DMS 273 treated with DMSO at 0.1 percent for 48 hours (cell line): ENCODE measurements at places on chromosomes 3 and 15.

GRCh38 chr3:178421069-178421468, 115.2 kb upstream of the KCNMB2 start:
- DNase-seq, result no peak

- no peak for DNase-seq
Measured at GRCh38 chr3:14801031-14801430, 17.7 kb upstream of the FGD5 start.

- no peak for DNase-seq
Measured at GRCh38 chr3:13771496-13771895, 108.4 kb downstream of the WNT7A start.

DNA sequence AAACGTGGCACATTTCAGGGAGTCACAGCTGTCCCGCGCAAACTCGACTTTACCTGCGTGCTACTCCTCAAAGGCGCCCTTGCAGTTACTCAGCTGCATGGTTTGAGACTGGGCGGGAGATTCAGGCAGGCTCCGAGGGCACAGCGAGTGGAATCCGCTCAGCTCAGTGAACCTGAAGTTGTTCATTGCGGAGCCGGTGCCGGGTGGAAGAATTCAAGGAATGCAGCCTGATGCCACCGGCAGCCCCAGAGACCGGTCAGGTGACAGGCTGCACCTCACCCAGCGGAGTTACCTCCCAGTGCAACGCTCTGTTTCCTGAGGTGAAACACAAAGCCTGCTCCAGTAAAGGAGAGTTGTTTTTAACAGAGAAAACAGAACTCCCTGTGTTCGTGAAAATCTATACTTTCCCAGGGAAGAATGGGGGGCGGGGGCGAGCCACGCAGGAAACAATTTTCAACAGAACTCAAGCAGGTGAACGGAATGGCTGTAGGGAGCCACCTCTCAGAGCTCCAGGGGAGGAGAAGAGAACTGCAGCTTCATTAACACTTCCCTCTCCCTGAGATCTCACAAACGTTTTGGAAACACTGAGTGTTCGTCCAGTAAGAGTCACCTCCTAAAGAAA, 3.8 kb downstream of the VEPH1 start:
- DNase-seq, result no peak

GRCh38 chr3:102207151-102207571, 227.7 kb upstream of the ZPLD1 start:
- no peak for DNase-seq

DNA sequence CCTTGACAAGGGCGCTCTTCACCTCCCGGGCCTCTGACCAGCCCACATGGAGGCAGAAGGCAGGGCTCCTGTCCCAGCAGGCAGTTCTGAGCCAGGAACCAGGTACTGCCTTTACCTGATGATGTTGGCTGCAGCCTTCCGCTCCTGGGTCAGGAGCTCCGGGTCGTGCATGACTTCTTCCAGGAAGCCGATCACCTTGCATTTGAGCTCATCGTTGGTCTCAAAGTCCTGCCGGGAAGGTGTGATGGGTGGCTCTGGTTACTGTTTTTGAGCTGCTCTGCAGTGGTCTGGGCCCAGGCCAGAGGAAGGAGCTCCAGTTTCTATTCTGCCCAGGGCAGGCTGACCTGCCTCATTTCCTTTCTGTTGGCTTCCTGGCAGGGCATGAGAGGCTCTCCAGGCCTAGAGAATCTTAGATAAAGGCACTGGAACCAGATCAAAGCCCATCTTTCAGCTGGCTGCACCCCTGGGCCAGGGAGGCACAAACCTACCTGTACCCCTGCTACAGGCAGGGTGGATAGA, 53.2 kb upstream of the CTSH start:
- DNase-seq, result no peak

GRCh38 chr15:67120839-67121643, 55.6 kb downstream of the SMAD3 start:
- no peak for DNase-seq

DNA sequence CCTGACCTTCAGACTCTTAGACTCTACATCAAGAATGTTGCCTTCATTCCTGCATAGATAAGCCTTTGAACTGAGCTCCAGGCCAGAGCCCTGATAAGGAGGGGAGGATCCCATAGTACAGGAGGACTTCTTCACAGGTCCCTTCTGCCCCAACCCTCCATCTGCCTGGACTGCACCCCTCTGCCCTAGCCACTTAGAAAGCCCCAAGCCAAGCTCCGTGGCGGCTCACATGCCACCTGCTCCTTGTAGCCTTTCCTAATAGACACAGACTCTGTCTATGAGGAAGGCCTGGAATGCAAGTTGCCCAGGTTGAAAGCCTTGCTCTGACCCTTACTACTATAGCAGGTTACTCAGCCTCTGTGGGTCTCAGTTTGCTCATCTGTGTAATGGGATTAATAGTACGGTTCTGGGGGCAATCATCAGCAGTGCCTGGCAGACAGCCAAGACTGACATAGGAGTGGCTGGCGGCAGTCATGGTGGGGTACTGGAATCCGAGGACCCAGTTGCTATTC, 11.6 kb downstream of the PCSK6 start:
- no peak for DNase-seq

GRCh38 chr3:5312290-5312689, 124.8 kb downstream of the EDEM1 start:
- DNase-seq, result no peak

DNA sequence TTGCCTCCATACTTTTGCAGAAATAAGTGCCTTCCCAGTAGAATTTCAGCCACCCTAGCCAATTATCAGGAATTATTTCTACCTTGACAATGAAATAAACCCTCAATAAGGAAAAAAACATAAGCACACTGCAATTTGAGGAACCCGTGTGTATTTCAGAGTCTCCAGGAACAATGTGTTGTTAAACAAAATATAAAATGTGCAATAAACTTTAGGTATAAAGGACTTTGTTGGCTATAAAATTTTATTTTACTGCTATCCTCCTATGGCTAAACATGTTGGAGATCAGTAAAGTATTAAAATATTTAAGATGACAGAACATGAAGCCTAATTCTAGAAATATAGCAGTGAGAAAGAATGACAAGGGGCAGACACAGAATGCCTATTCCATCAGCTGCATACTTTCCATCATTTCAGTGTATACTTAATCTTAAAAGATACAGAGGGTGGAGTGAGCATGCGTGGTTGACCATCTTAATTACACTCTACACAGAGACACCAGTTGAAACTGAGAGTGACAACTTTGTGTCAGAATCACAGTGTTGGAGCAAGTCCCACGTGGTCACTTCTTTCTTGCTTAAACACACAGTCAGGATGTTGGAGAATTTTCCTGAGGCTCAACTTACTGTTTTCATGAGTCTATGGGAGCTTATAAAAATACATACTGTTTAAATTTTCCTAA, 79.0 kb upstream of the SUCLG2 start:
- no peak for DNase-seq

DNA sequence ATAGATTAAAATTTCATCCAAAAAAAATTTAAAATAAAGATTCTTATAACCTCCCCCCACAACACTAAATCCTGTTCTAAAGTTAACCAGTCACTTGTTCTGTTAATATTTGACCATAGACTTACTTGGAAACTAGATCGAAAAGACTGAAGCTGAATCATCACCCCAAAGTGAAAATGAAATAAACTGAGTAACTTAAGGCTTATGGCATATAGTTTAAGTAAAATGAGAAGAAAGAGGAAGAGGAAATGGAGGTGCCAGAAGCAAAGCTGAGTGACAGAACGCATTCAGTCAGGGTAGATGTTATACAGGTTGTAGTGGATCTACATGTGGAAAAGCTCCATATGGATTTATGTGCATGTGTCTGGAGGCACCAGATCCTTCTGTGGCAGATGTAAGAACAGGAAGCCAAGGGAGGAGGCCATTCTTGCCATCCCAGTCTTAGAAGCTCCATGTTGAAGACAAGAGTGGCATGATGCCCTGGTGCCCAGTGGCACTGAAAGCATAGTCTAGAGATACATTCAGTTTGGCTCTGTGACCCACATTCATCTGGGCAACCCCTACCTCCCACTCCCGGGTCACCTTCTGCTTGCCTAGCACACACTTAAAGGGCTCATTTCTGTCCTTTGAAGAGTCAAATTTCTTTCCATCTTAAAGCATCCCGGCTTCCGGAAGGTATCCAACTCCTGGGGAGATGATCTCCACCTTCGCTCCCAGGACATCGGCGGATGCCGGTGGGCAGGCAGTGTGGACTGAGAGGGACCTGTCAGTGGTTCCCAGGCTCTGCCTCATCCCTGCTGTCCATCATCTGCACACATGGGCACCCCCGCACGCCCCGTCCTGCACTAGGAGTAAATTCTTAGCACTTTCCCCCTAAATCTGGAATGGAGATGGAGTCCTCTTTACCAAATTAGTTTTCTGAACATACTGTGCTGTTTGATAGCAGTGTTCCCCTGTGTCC, 90.8 kb downstream of the NEO1 start:
- DNase-seq, result no peak

DNA sequence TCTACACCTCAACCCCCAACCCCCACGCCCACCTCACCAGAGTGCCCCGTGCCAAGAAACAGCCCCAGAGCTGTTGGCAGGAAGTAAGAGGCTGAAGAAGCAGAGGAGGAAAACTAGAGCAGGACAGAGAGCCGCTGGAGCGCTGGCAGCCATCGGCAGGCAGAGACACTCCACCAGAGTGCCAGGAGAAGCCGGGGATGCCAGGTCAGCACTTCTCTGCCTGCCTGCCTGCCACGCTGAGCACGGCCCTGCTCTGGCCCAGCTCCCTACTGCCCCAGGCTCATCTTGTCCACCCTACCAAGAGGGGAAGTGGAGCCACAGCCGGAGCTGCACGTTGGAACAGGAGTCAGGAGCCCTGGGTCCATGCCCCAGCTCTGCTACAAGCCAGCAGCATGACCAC, 29.7 kb downstream of the CACNA2D2 start:
- DNase-seq, result no peak

DNA sequence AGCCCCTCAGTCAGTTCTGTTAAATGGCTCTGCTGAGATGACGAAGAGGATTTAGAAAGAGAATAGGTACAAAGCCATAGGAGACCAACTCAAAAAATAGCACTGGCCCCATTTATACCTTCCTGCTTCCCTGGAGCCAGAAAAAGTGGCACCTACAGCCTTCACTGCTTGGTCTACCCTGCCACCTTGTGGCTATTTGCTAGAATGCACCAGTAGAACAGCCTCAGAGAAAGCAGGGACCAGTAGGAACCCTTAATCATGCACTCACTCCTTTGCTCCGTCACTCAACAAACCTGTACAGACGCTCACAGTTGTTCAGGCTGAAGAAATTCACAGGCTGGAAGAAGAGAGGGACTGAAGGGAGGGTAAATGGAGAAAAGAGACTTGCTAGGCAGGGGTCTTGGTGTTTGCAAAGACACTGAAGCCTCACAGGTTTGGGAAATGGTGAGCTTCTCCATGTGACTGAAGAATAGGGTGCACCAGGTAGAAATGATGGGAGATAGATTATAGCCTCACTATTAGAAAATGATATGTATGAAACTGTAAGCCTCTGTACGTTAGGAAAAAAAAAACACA, 12.1 kb upstream of the RTP2 start:
- DNase-seq, result peak; percentile 30

DNA sequence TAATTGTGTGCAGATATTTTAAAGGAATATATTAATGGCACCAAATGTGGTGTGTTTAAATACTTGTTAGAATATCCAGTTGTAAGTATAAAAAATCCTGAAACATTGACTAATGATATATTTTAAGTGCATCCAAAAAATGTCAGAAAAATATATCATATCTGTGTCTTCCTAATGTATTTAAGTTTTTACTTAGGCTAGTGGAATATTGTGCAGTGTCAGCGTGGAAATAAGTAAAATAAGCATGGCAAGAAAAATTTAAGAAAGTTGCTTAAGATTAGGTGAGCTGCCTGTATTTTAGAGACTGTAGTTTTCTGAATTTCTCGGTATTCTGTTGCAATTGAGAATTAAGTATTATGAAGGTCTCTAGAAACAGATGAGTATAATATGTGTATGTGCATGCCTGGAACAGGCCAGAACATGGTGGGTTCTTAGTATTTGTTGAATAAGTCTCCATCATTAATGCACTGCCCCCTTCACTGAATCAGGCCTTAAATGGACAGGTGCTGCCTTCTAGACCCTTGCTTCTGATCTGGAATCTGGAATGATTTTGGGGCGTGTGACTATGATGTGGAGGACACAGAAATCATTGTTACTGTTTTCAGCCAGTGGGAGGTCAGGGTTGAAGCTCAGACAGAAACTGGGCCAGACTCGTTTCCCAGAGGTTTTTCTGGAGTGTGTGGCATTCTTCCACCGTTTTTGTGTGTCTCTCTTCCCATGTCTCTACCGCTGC, 86.1 kb downstream of the TRAK1 start:
- DNase-seq, result no peak

DNA sequence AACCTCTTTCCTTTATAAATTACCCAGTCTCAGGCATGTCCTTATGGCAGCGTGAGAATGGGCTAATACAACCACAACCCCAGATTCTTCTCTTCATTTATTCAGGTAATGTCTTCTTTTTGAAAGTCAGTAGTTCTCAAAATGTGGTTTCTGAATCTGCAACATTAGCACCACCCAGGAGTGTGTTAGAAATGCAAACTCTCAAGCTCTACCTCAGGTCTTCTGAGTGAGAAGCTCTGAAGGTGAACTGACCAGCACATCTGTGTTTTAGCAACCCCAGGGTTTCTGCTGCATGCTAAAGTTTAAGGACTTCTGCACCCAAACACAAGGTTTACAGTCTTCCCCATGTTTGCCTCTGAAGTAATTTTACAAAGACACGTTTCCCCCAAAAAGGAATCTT, 22.3 kb upstream of the TRIM59 start:
- DNase-seq, result no peak

DNA sequence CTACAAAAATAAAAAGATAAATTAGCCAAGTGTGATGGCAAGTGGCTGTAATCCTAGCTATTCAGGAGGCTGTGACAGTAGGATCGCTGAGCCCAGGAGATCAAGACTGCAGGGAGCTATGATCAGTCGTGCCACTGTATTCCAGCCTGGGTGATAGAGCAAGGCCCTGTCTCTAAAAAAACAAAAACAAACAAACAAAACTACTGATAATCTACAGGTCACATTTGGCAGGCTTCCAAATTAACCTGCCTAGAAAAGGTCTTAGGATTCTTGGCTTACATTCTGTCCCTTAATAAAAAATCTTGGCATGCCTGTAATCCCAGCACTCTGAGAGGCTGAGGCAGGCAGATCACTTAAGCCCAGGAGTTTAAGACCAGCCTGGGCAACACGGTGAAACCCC, 33.4 kb upstream of the SETD2 start:
- no peak for DNase-seq

DNA sequence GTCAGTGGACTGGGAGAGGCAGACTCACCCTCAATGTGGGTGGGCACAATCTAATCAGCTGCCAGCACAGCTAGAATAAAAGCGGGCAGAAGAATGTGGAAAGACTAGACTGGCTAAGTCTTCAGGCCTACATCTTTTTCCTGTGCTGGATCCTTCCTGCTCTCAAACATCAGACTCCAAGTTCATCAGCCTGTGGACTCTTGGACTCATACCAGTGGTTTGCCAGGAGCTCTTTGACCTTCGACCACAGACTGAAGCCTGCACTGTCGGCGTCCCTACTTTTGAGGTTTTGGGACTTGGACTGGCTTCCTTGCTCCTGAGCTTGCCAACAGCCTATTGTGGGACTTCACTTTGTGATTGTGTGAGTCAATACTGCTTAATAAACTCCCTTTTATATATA, 68.0 kb downstream of the CNTN3 start:
- DNase-seq, result no peak
